ENCODE measurements at places on chromosomes 16 and 17.

- no peak for DNase-seq
Measured at GRCh38 chr17:73984941-73985340, 218.5 kb upstream of the RPL38 start.

DNA sequence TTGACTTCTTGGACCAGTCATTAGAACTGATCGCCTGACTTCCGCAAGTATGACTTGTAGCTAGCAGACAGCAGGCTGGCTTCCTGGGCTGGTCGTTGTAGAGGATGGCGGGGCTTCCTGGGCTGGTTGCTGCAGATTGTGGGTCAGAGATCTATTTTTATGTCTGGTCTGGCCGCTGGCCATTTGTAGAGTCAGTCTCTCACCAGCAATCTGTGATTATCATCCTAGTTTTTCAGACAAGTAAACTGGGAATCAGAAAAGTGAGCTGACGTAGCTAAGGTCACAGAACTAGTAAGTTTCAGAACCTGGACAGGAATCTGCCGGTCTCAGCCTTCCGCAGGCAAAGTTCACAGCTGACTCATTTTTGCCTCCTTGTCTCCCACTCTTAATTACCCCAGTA, 19.1 kb downstream of the GPR142 start:
- no peak for DNase-seq

DNA sequence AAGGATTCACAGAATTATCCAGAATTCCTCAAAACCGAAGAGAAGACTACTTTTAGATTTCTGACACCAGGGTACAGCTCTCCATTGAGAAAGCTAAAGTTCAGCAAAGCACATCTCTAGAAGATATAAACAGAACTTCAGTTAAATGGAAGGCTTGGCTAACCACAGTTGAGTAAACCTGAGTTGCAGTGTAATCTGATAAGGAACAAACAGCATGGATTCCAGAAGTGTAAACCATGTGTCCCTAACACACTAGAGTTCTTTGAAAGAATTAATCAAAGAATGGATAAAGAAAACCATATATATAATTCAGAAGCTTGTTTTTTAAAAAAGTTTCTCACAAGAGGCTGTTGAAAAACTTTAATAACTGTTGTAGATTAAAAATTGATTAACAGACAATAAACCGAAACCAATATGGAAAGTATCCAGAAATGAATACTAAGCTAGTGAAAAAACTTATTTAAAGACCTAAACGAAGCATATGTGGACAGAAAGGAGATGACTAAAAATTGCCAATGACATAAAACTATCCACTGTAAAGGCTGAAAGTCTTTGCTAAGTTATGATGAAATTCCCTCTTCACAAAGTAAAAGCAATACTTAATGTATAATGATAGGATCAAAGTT, 4.3 kb downstream of the RNF43 start:
- DNase-seq = no peak

- no peak for DNase-seq
Measured at GRCh38 chr17:74135391-74136167, 67.9 kb upstream of the RPL38 start.

GRCh38 chr17:81538651-81539570, 10.7 kb downstream of the FSCN2 start:
- DNase-seq = no peak

- DNase-seq = no peak
Measured at GRCh38 chr16:88340755-88341150, 42.0 kb upstream of the ZNF469 start.

DNA sequence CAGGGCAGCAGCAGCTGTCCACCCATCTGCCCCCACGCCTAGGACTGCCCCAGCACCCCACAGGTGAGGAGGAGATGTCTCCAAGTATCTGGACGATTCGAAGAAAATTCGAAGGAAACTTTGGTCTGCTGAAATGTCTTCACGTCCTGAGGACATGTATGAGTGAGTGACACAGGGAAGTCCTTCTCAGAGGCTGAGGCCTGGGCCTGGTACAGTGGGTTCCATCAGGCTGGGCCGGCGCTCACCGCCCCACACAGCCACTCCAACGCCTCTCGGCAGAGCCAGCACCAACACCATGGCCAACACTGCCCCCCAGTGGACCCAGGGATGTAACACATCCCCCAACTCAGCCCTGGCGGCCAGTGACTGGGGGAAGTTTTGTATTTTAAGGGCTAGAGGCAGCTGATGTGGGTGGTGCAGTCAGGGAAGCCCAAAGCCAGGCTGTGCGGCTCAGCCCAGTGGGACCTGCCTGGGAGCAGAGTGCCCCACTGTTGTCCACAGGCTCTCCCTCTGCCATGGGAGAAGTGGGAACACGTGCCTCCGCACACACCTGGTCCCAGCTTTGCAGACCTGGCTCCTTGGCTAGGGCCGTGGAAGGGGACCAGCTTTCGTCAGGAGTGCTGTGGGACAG, 55.8 kb upstream of the FASN start:
- peak; percentile 57 for DNase-seq

DNA sequence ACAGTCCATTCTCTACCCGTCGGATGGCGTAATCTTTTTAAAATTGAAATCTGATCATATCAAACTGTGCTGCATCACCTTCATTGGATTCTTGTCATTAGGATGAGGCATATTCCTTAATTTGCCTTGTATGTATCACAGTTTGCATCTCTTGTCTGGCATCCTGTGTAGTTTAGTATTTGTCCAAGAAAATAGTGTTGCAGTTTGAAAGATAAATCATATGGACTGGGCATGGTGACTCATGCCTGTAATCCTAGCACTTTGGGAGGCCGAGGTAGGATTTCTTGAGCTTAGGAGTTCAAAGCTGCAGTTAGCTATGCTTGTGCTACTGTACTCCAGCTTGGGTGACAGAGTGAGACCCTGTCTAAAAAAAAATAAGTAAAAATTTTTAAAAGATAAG, 5.8 kb upstream of the RSL1D1 start:
- peak; percentile 41 for DNase-seq

GRCh38 chr17:8121681-8122421, 2.1 kb downstream of the HES7 start:
- peak; percentile 74 for DNase-seq

DNA sequence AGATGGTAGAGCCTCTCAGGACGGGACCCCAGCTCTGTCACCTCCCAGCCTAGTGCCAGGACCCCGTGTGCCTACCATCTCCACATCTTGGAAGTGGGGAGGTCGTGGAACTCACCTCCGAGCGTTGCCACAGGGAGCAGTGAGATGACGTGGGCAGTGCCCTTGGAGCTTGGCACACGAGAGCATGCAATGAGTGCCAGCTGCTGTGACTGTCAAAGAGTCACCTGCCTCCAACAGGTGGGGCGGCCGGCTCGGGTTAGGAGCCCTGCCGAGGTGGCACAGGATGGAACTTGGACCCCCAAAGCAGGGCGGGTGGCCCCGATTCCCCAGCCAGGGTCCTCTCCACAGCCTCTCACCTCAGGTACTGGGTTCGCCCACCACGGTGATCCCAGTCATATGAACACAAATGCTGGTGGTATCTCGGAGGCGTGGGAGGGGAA, 5.5 kb downstream of the VPS4A start:
- no peak for DNase-seq

- no peak for DNase-seq
Measured at GRCh38 chr16:17080105-17080504, 390.7 kb downstream of the XYLT1 start.

- DNase-seq = no peak
Measured at GRCh38 chr16:69479775-69480174, 55.4 kb downstream of the CYB5B start.

- DNase-seq = no peak
Measured at GRCh38 chr16:59342669-59343068, 608.6 kb upstream of the GOT2 start.

DNA sequence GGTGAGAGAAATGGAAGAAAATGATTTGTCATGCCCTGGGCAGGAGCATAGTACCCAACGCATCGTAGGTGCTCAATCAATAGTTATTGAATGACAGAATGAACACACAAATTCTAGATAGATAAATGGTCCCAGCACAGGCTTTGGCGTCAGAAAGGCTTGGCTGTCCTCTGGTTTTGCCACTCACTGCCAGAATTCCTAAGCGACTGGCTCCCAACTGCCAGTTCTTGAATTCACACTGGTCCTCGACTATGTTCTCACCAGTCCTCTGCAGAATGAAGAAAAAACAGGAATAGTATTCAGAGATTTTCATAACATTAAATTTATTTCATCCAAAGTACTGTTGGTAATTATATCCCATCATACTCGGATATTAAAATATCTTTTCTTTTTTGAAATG, 163.1 kb upstream of the NOL11 start:
- DNase-seq = no peak

DNA sequence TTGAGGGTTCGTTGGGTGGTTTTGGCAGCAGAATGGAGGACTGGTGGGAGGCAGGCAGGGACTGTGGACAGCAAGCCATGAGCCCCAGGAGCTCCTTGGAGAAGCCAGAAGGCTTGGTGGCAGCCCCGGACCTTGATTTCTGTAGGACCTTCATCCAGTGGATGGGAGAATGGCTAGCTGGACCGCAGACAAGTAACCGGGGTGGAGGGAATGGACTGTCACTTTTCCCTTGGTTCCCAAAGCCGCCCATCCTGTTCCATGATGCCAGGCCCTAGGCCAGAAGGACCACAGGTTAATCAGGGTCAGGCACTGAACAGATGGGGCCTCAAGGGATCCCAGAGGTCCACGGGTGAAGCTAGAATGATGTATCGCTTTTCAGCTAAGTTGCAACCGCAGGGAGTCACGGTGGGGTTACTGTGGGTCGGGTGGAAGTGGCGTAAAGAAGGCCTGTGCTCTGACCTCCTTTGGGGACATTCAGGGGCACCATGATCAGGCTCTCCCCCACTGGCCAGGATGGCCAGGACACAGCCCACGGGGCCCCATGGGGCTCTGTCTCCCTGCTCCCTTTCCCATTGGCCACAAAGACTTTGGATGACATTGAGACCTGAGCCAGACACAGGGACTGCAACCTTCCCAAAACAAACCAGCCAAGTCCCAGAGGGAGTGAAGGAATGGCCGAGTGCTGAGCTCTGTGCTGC, 66.9 kb upstream of the MRTFB start:
- no peak for DNase-seq

DNA sequence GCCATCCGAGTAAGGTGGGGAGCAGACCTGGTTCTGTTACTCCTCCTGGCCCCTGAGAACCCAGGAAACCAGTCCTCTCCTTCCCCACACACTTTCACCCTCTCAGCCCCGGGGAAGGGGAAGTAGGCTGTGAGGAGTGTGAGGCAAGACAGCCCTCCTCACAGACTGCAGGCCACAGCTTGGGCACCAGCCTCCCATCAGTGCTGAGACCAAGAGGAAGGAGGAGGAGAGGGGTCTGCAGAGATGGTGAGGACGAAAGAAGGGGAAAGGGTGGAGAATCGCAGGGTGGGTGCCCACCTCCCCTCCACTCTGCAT, 7.0 kb downstream of the G6PC3 start:
- DNase-seq = no peak

DNA sequence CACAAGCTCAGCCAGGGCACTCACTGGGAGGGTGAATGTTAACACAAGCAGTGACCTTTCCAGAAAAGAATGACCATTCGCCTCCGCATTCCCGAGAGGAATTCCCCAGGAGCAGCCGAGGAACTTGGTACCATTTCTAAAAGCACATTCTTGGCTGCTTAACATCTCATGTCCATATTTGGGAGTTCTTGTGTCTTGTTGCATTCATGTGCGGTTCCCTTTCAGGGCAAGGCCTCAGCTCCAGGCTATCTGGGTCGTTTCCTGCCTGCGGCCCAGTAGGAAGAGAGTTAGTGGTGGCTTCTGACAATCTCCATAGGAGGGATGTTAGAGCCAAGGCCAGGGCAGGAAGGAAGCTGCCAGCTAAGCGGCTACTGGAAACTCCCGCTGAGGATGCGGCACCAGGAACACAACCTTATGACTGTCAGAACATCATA, 27.8 kb upstream of the MEAK7 start:
- peak; percentile 95 for DNase-seq

DNA sequence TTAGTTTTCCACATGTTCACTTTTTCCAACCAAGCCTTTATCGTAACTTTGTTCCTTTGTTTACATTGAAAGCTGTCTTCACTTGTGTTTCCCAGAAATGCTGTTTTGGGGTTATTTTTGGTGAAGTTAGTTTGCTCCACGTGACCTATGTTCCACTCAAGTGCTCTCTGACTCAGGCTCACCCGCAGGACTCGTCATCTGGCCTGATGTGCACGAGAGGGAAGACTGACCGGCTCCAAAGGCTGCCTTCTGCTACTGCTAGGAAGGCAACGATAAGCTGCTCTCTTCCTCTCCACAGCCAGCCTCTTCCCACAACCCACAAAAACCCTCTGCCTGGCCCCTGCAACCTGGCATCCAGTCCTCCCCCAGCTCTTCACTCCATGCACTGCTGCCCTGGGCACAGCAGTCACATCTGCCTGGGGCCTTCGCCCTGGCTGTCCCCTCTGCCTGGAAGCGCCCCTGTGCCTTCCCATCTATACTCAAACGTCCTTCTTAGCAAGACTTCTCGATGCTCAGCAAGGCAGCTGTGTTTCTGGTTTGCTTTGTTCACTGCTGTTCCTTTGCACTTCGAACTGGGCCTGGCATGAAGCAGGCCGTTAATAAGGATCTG, 28.0 kb downstream of the ZCCHC14 start:
- DNase-seq = peak; percentile 86

All from fibroblast of skin of right biceps (primary cell).